ENCODE measurements at places on chromosomes 1 and 21.

DNA sequence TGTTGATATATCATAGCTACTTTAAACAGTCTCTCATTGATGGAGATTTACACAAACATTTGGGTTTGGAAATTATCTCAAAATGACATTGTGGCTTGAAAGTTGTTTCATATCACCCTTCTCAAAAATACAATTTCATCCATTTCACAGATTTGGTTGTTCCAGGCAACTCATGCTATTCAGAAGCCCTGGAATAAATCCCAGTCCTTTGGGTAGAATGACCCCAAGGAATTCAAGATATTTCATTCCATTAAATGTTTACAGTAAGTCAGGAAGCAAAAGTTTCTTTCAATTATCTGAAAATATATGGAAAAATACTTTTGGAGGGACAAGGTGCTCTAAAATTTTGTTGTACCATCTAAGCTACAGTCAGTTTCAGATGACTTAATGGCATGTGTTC is 27.1 kb downstream of the MPZL1 start:
- no peak for DNase-seq

- no peak for DNase-seq
Observed at GRCh38 chr1:182069028-182069466, 7.5 kb upstream of the ZNF648 start.

- DNase-seq, result no peak
Observed at GRCh38 chr1:217506878-217507277, 124.0 kb downstream of the GPATCH2 start.

- peak; percentile 5 for DNase-seq
Observed at GRCh38 chr1:17502326-17502778, 37.1 kb upstream of the ARHGEF10L start.

GRCh38 chr1:31541194-31541593 is 35.1 kb upstream of the TINAGL1 start:
- DNase-seq, result no peak

- DNase-seq, result no peak
Observed at GRCh38 chr1:75838079-75838478, 41.4 kb downstream of the MSH4 start.

DNA sequence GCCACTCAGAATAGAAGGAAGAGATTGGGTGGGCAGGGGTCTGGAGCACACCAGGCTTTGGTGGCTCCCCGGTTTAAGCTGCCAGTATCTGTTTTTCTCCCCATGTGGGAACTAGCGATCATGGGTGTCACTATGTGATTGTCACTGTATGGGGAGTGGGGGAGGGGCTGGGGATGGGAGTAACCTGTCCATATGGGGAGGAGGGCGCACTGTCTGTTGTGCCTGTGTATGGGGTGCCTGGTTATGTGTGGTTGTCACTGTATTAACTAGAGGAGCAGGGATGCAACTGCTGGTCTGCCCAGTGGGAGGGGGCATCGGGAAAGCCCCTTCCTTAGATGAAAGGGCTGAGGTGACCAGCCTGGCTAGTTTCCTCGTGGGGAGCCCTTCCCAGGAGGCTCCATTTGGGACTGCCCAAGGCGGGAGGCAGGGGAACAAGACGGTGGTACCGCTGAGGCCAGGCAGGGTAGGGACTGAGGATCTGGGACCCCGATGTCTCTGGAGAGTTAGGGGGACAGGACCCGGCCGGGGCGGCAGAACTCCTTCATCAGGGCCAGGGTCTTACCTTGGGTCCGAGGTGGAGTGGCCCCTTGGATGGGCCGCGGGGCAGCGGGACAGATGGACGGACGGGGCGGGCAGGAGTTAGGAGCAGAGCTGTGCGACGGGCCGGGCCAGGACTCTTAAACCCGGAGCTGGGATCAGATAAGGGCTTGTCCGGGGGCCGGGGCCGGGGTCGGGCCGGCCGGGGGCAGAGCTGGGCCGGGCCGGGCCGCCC is at the start of gene KCNJ10:
KCNJ10 (minus strand) TSS at position 701 of the 772 bp plus-strand sequence. CDS start 27,628 bp downstream, outside the sequence.
- DNase-seq, result no peak

GRCh38 chr1:33361532-33362235 is 40.8 kb upstream of the A3GALT2 start:
- no peak for DNase-seq

DNA sequence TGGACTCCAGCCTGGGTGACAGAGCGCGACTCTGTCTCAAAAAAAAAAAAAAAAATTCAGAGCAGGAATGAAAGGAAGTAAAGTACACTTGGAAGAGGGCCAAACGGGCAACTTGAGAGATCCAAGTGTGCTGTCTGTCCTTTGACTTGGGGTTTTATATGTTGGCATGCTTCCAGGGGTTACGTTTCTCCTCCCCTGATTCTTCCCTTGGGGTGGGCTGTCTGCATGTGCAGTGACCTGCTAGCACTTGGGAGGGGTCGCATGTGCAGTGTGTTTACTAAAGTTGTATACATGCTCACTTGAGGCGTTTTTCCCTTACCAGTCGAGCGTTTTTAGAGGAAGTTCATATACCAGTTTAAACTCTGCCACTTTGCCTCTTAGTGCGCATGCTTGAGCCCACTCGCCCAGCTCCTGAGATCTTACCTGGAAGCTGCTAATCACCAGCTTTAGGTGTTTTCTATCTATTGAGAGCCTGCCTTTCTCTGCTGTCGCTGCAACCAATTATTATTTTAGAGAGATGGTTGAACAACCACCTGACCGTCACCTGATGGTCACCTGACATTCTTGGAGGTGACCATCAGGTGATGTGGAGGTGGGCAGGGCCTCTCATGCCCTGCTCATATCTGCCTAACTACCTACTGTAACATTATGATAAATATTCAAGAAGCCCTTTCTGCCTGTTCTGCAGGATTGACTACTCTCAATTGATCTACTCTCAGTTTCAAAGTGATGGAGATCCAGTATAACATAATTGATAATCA is 140.1 kb downstream of the MACF1 start:
- DNase-seq, result no peak

- DNase-seq, result no peak
Observed at GRCh38 chr1:42143896-42144710, 9.1 kb upstream of the GUCA2B start.

GRCh38 chr21:36803816-36804439 is 105.0 kb downstream of the SIM2 start:
- DNase-seq, result no peak

- no peak for DNase-seq
Observed at GRCh38 chr1:116713474-116713873, 40.8 kb upstream of the CD2 start.

GRCh38 chr1:181479137-181479745 is 4.1 kb upstream of the CACNA1E start:
- no peak for DNase-seq

GRCh38 chr1:31224068-31224467 is 15.6 kb downstream of the NKAIN1 start:
- no peak for DNase-seq

- DNase-seq, result no peak
Observed at GRCh38 chr1:11285883-11286734, 13.1 kb downstream of the UBIAD1 start.

DNA sequence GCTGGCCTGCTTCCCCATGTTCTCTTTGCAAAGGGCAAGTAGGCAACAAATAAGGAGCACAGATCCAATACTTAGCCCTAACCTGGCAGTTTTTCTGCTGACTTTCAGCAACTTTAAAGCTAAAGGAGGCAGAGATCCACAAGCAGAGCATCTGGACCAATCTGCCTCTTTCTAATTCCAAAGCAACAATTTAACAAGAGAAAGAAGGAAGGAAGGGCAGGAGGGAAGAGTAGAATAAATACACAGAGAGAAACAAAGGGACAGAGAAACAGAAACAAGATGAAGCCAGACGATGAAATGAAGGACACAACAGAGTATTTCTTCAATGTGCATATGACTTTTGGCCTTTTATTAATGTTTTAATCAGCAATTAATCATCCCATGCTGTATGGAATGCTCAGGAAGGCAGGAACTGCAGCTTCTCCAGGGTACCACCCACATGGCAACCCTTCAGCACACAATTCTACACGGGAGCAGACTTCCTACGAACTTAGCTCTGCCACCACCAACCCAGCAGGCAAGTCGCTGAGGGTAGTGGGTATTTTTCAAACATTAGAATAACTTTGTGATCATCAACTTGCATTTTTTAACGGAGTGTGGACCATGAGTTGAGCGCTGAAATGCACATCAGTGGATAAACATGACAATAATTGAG is 15.3 kb downstream of the CLCC1 start:
- no peak for DNase-seq

GRCh38 chr21:31948676-31949075 is 75.9 kb downstream of the HUNK start:
- no peak for DNase-seq

DNA sequence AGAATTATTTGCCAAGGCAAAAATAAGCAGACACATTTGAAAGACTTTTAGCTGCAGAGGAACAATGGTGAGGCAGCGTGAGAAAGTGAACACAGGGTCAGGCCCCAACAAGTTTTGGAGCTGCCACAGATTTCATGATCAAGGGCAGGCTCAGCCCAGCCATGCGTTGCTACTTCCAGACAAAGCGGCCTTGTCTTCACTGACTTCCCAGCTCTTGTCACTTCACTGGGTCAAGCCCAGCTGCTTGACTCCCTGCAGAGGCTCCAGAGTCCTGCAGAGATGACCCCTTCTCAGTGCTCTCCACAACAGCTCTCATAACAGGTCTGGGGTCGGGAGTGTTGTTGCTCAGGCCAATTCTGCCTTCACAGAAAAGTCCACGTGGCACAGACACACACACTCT is 35.8 kb downstream of the HHAT start:
- no peak for DNase-seq

DNA sequence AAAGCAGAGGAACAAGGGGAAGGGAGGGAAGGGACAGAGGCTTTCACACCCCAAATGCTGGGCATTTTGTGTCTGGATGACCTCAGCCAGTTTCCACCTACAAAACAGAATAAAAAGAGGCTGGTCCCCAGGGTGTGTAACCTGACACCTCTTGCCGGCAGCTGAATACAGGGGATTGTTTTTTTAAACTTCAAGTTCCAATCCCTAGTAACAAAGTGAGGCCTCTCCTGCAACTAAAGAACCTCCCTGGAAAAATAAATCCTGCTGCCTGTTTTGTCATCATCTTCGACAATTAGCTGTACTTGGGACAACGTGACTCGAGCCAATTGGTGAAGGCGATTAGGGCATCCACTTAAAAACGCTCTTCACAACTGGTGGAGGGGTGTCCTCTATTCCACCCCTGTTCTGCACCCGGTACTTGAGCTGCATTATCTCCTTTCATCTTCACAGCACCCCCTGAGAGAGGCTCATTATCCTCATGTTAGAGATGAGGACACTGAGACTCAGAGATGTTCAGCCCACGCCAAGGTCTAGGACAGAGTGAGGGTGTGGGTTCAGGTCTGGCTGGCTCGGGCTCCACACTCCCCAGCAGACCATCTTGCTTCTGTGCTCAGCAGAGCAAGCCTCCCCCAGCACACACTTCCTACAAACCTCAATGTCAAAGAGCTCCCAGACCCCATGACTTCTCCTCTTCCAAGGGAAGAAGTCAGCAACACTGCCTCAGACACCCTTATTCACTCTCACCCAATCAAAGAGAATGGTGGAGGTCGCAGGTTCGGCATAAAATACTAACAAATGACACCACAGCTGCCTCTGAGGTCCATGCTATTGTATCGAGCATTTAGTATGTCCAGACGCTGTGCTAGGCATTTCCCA is 15.2 kb downstream of the ITPKB start:
- no peak for DNase-seq

- DNase-seq, result no peak
Observed at GRCh38 chr1:87806379-87807094, 477.9 kb downstream of the LMO4 start.

DNA sequence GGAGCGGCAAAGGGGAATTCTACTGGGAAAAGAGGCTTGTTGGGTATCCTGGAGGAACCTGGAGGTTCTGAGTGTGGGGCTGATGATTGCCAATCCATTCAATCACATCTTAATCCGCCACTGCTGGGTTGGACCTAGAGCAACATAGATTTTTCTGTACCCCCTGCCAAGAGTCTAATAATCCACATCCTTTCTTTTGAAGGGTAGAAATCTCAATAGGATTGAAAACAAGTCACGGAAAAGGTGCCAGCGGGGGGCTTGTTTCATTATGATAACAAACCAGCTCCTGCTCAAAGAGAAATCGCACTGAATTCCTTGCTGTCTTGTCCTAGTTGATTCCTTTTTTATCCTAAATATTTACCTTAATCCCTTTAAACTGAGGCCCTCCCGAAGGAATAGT is 528.5 kb downstream of the ADGRL2 start:
- no peak for DNase-seq

GRCh38 chr1:38962113-38962512 is 20.5 kb upstream of the RHBDL2 start:
- no peak for DNase-seq

DNA sequence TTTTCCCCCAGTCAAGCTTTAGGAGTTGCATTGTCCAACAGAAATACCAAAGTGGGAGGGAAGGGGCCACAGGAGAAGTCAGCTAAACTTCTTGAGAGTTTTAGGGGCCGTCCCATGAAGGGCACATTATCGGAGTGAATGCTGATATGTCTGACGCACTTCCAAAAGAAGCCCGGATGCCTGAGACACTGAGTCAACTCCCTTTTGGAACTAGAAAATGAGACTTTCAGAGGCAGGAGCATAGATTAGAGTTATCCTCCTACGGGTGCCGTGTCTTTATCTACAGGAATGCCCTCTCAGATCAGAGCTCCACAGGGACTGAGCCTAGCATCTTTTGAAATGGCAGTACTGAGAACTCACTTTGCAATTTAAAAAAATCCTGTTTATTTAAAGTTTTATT is 13.1 kb downstream of the ACTN2 start:
- no peak for DNase-seq
